Activated CD4-positive, alpha-beta T cell treated with anti-CD3 and anti-CD28 coated beads, Interleukin-2, amount 50 U/mL, for 4 hours (primary cell): ENCODE measurements at places on chromosomes 6 and 20.

DNA sequence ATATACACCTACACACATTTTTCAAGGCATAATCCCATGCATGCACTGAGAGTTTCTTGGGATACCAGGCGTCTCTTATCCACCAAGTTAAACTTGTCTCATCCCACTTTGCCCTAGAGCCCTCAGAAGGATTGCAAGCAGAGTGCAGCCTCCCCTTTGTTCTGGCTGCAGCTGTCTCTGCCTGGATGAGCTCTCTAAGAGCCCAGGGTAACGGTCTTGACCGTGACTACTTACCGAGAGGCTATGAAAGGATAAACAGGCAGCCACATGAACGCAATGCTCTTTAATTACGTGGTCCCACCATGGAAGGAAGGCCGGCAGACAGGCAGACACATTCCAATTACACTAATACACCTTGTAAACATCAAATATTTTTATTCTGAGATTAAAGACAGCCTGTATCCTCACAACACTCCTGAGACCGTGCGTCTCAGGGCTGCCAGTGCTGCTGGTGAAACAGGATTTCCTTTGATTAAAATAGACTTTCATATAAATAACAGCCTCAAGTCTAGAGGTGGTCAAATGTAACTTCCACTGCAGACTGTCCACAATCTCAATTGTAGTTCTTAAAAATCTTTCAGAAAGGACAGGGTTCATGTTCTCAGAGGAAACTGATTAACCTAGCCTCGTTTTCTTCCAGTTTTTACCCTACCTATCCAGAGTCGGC is 210.0 kb upstream of the PRDM1 start:
- no peak for DNase-seq

GRCh38 chr20:40636486-40636885 is 52.5 kb downstream of the MAFB start:
- DNase-seq, result no peak

DNA sequence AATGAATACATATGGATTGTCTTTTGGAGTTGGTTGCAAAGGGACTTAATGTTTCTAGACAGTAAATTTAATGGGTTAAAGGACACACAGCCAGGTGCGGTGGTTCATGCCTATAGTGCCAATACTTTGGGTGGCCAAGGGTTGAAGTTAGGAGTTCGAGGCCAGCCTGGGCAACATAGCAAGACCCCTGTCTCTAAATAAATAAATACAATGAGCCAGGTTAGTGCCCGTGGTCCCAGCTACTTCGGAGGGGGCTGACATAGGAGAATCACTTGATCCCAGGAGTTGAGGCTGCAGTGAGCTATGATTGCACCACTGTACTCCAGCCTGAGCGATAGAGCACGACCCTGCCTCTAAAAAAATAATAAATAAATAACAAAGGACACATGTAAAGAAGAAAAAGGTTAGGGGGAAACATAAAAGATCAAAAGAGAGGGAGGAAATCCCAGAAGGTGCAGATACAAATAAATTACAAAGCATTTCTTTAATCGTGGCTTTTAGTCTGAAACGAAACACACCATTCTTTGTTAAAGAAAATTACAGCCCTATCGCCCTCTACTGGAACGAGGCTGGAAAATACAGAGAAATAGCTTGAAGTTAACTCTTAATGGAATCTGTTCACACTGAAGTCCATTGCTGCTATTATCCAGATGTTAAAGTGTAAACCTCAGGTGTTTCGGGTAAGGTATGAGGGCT is 42.6 kb upstream of the SCML4 start:
- peak; percentile 12 for DNase-seq

DNA sequence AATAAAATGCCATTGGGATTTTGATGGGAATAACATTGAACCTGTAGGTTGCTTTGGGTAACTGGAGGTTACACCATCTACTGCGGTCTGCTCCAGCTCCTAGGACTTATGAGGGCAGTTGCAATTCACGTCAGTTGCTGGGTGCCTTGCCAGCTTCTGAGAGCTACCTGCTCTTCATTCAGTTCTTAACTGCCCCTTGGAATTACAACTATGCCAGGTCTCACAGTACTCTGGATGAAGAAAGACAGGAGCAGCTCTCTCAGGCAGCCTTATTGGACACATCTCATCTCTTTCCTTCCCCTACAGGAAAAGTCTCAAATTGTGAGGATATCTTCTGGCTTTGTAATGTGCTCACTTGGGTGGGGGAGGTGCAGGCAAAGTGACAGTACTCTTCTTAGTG is 1643.3 kb downstream of the GRIK2 start:
- no peak for DNase-seq

GRCh38 chr6:99603421-99604165 is 3.0 kb upstream of the PRDM13 start:
- DNase-seq, result no peak

DNA sequence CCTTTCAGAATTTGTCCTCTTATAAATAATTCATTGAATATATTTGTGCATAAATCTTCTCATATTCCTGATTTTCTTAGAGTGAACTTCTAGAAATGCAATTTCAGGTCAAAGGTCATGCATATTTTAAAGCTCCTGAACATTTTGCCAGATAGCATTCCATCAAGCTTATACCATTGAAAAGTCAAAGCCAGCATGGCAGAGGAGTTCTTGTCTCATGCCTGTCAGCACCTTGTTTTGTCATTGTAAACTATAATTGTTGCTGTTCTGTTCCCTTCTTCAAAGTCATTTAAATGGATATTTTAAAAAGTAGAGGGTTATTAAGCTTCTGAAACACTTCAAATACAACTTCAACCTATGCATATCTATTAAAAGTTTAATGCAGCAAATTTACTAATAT is 170.6 kb downstream of the EYA4 start:
- no peak for DNase-seq

- DNase-seq, result no peak
Measured at GRCh38 chr6:147205690-147206600, 1.7 kb downstream of the STXBP5 start.

- DNase-seq, result no peak
Measured at GRCh38 chr6:95819939-95820338, 195.8 kb upstream of the FUT9 start.

GRCh38 chr6:158292016-158292415 is 20.2 kb upstream of the TULP4 start:
- DNase-seq, result no peak

DNA sequence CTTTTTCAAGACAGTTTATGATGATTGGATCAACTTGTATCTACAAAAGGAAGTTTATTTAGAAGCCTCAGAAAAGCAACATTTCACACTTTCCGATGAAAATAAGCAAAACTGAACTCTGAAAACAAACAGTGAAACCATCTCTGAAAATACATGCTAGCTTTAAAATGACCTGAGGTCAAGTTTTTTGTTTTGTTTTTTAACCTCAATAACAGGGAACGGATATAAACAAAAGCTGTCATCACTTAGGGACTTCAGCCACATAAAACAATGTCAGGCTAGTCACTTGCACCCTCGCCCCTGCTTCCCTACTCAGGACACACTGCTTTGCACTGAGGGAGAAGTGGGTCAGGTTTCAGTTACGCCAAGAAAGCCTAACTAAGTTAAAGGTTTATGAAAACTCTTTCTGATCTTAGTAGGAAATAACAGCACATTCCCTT is 11.6 kb downstream of the BACH2 start:
- DNase-seq, result no peak

DNA sequence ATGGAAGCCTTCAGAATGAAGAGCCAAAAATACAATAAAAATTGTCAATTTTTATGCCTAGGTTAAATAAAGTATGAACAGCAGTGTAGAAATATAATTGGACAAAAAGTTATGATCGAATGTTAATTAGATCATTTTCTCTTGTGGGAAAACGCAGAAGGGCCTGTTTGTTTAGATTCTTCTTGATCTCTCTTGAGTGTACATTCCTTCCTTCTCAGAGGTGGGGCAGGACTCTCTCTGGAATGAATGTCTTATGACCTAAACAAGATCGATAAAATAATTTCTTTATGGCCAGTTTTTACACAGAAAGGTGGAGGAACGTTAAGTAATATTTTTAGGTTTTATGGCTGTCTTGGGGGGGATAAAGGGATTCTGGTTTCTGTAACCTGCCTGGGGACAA is 500.1 kb upstream of the MARCKS start:
- no peak for DNase-seq

DNA sequence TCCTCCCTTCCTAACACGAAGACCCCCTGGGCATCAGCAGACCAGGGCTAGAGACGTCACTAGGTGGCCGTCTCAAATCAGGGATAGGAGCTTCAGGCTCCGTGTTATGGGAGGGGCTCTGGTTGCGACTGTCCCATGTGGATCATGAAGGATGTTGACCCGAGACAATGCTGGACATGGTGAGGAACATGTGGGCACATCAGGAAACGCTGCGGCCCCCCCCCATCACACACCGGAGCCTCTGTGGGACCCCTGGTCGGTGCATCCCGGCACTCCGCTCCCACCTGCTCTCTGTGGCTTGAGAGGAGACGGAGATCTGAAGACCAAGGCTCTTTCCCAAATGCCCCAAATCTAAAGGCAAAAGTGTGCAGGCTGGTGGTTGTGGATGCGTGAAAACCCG is 54.2 kb downstream of the DACT2 start:
- no peak for DNase-seq

DNA sequence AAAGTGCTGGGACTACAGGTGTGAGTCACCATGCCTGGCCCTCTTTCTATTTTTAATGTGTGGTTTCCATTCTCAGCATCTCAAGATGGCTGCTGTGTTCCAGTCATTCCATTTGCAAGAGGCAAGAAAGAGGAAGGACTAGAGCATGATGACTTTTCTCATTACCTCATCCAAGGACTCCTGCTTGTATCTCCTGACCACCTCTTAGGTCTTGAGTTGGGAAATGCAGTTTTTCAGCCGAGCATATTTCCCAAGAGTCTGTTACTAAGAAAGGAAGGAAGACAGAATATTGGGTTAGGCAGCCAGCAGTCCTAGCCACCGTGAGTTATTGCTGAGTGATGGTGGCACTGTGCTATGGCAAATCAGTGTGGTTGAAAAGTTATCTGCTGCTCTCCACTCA is 108.4 kb upstream of the INSM1 start:
- DNase-seq, result no peak

GRCh38 chr6:17707371-17707651 is 586 bp upstream of the NUP153 start:
- no peak for DNase-seq

DNA sequence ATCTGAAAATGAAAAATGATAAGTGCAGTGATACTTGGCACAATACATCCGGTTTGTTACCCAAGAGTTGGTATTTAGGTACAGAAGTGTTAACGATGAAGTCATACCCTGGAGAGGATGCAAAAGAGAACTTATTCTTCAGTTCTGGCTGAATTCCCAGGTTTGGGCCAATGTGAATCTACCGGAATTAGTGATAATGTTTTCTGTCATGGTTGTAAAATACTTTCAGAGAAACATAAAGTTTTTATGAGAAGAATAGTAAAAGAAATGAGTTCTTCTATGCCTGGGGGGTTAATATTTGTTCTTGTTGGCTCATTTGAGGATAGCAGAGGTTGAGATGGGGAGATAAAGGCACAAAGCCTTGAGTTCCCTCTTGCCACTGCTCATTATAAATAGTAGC is 509.9 kb upstream of the POU3F2 start:
- DNase-seq, result no peak

DNA sequence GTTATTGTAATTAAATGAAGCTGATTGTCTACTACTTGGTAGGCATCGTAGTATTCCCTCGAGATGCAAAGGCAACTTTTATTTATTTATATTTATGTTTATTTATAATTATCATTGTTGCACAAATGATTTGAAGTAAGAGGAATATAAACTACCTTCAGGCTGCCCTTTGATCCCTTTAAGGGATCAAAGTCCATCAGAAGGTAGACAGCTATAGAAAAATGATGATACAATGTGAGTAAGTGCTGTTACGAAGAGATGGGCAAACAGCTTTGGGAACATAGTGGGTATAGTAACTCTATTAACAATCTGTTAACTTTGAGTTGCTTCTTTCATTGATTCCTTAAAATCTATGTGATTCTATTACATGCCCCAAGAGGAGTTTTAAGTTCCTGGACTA is 512.8 kb upstream of the CITED2 start:
- DNase-seq, result no peak

GRCh38 chr6:150627585-150628025 is 27.9 kb downstream of the PLEKHG1 start:
- no peak for DNase-seq

DNA sequence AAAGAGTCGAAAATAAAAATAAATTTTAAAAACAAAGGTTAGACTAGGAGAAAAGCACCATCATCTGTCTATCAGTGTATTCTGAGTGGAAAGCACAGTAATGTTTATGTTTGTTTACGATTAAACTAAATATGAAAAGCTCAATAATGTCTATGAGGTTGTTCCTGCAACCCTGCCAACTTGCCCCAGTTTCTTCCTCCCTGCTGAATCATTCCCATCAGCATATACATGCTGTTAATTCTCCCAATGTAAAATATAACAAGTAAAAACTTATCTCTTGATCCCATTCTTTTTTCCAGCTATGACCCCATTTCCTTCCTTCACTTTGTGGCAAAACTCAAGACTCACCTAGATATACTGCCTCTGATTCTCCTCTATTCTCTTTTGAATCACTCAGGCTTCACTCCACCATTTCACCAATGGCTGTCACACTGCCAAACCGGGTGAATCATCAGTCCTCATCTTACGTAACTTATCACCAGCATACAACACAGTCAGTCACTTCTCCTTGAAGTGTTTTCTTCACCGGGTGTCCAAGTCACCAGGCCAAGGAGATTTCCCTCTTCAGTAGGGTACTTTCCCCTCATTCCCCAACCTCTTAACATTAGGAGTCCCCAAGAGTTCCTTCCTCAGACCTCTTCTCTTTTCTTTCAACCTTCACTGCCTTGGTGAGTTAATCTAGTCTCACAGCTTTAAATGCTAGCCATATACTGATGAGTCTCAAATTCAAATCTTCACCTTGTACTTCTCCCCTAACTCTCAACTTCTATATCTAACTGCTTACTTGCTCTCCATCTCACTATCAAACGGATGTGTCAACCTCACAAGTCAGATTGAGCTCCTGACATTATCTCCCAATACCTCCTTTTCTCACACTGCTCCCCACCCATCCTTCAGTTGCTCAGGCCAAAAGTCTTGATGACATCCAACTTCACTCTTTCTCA is 6.2 kb downstream of the TMEM242 start:
- no peak for DNase-seq
